AML-193 (cell line): ENCODE measurements at places on chromosomes 6 and 20.

DNA sequence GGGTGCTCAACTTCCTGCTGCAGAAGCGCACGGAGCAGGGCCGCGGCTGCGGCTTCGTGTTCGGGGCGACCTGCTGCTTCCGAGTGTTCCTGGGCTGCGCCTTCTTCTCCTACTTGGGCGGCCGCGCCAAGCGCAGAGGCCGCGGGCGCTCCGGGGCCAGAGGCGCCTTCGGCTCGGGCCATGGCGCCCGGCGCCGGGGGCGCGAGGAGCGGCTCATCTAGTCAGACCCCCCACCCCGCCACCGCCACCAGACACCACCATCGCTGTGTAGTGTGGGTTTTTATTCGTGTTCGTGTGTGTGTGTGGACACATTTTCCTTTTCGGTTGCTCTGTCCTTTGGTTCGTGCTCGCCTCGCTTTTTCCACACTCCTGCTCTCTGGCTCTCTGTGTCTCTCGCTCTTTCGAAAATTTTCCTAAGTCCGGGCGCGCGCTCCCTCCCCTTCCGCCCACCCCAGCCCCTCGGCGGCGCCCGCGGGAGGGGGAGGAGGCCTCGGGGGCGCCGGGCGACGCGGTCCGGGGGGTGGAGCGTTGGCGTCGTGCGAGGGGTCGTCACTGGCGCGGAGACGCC lies 38.1 kb downstream of the GNAS start:
- peak; percentile 27 for DNase-seq

- DNase-seq, result no peak
These were observed 99.3 kb upstream of the TIAM2 start for GRCh38 chr6:154895841-154896240.

GRCh38 chr6:25007269-25007699 lies 71.5 kb upstream of the RIPOR2 start:
- peak; percentile 32 for DNase-seq

DNA sequence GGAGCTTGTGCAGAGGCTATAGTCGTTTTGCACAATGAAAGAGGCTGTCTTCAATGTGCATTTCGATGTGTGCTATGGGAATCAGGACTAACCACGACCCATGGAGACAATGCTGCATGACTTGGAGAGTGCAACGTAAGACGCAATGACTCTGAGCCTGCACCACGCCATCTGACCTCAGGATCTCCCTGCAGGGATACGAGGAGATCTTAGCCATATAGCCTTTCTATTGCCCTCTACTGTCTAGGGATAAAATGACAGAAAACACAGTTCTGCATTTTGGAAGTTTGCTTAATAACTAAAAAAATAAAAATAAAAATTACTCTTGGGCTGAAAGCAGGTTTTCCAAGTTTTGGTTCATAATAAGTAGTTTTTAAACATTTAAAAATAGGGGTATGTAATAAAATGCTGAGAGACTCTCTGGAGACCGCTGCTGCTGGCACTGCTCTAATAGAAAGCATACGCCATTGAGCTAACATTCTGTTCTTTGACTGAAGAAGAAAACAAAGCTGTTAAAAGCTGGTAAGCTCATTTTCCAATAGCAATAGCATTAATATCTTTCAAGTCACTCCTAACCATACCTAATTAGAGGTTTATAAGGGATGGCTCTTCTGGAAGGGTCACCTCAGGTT lies 87.2 kb downstream of the PDE7B start:
- DNase-seq, result peak; percentile 35

GRCh38 chr6:40409716-40410397 lies 177.3 kb downstream of the LRFN2 start:
- DNase-seq, result no peak

GRCh38 chr6:110355727-110356126 lies 2.4 kb downstream of the METTL24 start:
- no peak for DNase-seq
